IMR-90 (cell line): ENCODE measurements at places on chromosomes 5 and 9. TPM values are rescaled to one million over a fixed set of nuclear protein-coding genes. Genes with fewer than 3 reads are reported as not detected.

- no peaks in the 10 kb centered on the region for H3K4me1 ChIP-seq
- H3K4me3 ChIP-seq = no peak overlapping the region
- no peak for DNase-seq
- H3K27ac ChIP-seq = no peak overlapping the region
Measured at GRCh38 chr5:8870959-8871355, 674.9 kb downstream of the SEMA5A start.

- no peaks in the 10 kb centered on the region for H3K36me3 ChIP-seq
- H3K27me3 ChIP-seq = no peaks in the 10 kb centered on the region
- H3K4me3 ChIP-seq = no peak overlapping the region
- peaks cover 28% of the 10 kb centered on the region for H3K4me1 ChIP-seq
- H3K27ac ChIP-seq = no peak overlapping the region
Measured at GRCh38 chr5:132467287-132467984, 23.1 kb downstream of the IRF1 start.

DNA sequence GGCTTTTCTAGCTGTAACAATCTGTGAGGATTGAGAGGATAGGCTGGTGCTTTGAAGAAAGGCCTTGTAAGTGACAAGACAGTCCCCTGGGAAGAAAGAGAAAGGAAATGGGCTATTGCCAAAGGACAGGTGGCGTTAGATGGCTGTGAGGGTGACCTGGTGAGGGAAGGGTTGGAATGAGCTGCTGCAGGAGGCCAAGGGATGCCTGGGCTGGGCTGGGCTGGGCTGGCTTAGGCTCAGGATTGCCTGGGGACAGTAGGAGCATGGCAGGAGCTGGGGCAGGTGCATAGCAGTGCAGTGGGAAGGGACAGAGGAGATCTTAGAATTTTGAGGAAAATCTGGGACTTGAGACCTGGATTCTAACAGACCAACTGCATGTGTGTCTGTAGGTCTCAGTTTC lies 9.7 kb upstream of the MYOZ3 start:
- H3K27me3 ChIP-seq = no peaks in the 10 kb centered on the region
- H3K4me3 ChIP-seq = no peak overlapping the region
- peaks cover 21% of the 10 kb centered on the region for H3K4me1 ChIP-seq
- no peak overlapping the region for H3K27ac ChIP-seq
- H3K36me3 ChIP-seq = peaks cover 68% of the 10 kb centered on the region

GRCh38 chr9:133818444-133818843 lies 80.3 kb upstream of the SARDH start:
- peak; percentile 39 for DNase-seq
- H3K27ac ChIP-seq = no peak overlapping the region
- H3K36me3 ChIP-seq = no peaks in the 10 kb centered on the region; the same call in 1 of the 2 replicates
- no peak overlapping the region for H3K4me3 ChIP-seq
- no peaks in the 10 kb centered on the region; the same call in 1 of the 2 replicates for H3K4me1 ChIP-seq

DNA sequence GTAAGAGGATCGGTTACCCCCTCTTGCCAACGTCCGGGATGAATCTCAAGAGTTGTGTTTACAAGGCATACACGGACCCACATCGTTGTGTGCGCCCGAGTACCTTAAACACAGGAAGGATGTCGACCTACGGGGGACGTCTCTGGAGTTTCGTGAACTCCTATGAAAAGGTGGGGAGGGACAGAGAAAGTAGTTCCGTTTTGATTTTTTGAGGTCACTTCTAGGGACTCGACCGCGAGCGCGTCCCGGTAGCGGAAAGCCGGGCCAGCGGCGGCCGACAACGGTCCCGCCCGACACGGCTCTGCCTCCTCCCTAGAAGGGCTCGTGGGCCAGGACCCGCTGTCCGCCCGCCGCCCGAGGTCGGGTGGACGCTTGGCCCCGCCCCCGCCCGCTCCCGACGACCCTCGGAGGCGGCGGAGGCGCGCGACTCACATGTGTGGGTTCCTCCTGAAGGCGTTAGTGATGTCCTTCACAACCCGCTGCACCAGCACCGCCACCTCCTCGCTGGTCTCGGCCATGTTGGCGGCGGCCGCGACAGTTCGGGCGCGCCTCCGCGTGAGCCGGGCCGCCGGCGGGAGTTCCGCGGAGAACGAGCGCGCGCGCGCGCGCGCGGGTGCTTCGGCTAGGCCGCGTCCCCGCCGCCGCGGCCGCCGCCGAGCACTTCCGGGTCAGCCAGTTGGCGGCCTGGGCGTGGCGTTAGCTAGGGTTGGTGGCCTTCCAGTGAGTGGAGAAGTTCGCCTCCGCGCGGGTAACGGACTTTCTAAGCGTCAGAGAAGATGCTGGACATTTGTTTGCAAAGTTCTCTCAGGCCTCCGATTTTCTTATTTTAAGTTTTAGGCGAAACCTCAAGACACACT lies at the start of gene PTAR1:
TSS of gene PTAR1 (minus strand) at position 591 of the 857 bp plus-strand sequence. CDS start at position 518, 73 bp downstream.
- H3K4me1 ChIP-seq = peaks cover 1% of the 10 kb centered on the region; the same call in 1 of the 2 replicates
- H3K27ac ChIP-seq = peak within 1 kb of the TSS; percentile 99
- DNase-seq = peak; percentile 86
- H3K4me3 ChIP-seq = peak within 1 kb of the TSS; percentile 98

Gene CENPH
- total RNA-seq = 3.8 and 10.8 TPM in 2 replicates

Gene NSUN2
- total RNA-seq = 51.1 and 55.5 TPM in 2 replicates
